ENCODE measurements at places on chromosomes 16 and 17.

GRCh38 chr16:55081622-55082590, 151.2 kb downstream of the IRX5 start:
- no peak for DNase-seq

DNA sequence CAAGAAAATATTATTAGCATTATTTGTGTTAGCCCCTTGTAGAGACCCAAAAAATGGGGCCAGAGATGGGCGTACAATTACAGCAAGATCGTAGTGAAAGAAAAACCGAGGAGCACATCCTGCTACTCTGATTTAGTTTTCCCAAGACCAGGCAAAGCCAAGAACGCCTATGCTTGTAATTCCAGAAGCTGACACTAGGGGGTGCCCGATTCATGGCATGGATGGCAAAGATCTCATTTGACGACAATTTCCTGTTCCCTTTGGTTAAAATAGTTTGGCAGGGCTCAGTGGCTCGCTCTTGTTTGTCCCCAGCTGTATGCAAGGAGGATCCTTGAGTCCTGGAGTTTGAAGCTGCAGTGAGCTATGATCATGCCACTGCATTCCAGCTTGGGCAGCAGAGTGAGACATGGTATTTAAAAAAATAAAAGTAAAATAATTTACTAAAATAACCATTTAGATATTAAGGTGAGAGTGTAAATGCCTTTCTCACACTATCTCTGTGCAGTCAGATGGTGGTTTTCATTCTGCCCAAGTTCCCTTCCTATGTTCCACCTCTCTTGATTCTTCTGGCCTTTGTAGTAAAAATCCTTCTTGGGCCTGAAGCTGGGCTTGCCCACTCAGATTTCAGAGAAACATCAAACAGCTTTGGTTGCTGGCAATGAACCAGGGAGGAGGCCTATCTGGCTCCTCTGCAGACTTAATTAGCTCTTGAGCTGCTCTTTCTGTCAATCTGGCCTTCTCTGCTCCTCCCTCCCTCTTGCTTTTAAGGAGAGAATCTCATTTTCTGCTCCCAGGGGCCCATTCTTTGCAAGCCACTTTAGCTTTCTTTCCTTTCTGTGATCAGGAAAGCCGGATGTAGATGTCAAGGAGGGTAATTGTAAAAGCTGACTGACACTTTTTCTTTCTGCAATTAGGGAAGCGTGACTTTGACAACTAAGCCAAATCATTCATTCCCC, 31.2 kb downstream of the TMEM238L start:
- DNase-seq = no peak

GRCh38 chr16:48067388-48067787, 88.4 kb downstream of the ABCC12 start:
- no peak for DNase-seq

- DNase-seq = no peak
Observed at GRCh38 chr16:88339930-88340754, 42.6 kb upstream of the ZNF469 start.

DNA sequence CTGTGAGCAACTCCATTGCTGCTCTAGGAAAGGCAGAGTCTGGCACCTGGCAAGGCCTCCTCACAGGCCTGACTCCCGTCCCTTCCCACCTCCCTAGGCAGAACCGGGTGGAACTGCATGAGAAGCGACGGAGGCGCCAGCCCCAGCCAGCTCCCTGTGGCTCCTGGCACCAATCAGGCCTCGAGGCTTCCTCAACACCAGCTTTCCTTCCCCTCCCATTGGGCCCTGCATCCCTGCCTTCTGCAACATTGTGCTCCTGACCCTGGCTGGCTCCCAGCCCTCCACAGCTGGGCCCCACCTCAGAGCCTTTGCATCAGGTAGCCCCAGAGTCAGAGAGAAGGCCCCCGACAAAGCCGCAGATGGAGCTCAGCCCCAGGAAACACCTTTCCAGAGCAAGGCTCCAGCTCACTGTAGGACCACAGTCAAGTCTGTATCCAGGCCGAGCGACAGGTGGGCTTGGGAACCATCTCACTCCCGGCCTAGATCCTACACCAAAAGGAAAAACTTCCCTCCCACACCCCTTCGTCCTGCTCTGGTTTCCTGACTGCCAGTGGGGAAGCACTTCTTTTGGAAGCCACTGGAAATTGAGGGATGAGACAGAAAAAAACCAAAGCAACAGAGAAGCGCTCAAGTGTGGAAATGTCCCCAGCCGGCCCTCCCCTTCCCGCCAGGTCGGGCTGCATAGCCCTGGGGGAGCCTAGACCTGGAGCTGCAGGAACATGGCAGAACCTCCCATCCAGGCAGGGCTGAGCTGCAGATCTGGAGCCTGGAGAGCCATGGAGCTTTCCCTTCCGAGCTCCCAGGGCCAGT, 31.0 kb downstream of the LRRC75A start:
- DNase-seq = no peak

Data from NCI-H446 treated with DMSO at 0.1 percent for 48 hours (cell line).